SK-N-SH (cell line): ENCODE measurements at places on chromosomes 2 and 18. TPM values are rescaled to one million over a fixed set of nuclear protein-coding genes. Genes with fewer than 3 reads are reported as not detected.

MFSD2B gene
- 0.16 TPM in 1 of 2 replicates, not detected in the other for polyA plus RNA-seq

ALS2 gene
- polyA plus RNA-seq = 11.6 and 18.5 TPM in 2 replicates

ERLEC1 gene
- polyA plus RNA-seq = 59.8 and 61.7 TPM in 2 replicates

GKN1 gene
- polyA plus RNA-seq = not detected in 2 replicates

EVX2 gene
- polyA plus RNA-seq = not detected in 2 replicates

DES gene
- 0.21 and 0.28 TPM in 2 replicates for polyA plus RNA-seq

FHOD3 gene
- 10.9 and 11.6 TPM in 2 replicates for polyA plus RNA-seq

PCARE gene
- not detected in 2 replicates for polyA plus RNA-seq

DSEL gene
- polyA plus RNA-seq = 3.3 and 4.6 TPM in 2 replicates

CAVIN2 gene
- polyA plus RNA-seq = 1.5 and 1.7 TPM in 2 replicates

TM4SF20 gene
- polyA plus RNA-seq = 0.03 and 0.13 TPM in 2 replicates

SIX2 gene
- 0.45 and 0.76 TPM in 2 replicates for polyA plus RNA-seq

PLGLB2 gene
- polyA plus RNA-seq = 1.2 and 1.9 TPM in 2 replicates

NMS gene
- polyA plus RNA-seq = not detected in 2 replicates

GRCh38 chr18:23684515-23685197, 4.6 kb upstream of the LAMA3 start:
- no peak overlapping the region for H3K4me3 ChIP-seq
- no peak for DNase-seq
- H3K36me3 ChIP-seq = no peaks in the 10 kb centered on the region
- H3K27ac ChIP-seq = no peak overlapping the region
- peaks cover 3% of the 10 kb centered on the region; the same call in 1 of the 2 replicates for H3K4me1 ChIP-seq
- no peaks in the 10 kb centered on the region for H3K27me3 ChIP-seq

DNA sequence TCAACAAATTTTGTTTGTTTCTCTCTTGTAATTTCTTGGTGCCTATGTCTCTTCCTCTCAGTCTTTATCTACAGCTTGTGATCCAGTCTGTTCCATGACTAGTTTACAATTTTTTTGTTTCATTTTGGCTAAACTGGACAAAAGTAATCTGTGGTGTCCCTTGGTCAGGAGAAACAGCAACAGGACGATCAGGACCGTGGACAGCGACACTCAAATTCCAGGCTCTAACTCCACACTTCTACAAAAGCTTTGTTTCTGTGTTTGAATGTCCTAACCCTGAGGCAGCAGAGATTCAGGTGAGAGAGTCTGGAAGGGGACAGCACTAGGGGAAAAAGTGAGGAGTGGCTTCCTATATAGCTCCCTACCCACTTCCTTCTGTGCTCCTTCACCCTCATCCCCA, 593.3 kb upstream of the FANCL start:
- no peaks in the 10 kb centered on the region for H3K36me3 ChIP-seq
- no peaks in the 10 kb centered on the region for H3K27me3 ChIP-seq
- no peak for DNase-seq

DNA sequence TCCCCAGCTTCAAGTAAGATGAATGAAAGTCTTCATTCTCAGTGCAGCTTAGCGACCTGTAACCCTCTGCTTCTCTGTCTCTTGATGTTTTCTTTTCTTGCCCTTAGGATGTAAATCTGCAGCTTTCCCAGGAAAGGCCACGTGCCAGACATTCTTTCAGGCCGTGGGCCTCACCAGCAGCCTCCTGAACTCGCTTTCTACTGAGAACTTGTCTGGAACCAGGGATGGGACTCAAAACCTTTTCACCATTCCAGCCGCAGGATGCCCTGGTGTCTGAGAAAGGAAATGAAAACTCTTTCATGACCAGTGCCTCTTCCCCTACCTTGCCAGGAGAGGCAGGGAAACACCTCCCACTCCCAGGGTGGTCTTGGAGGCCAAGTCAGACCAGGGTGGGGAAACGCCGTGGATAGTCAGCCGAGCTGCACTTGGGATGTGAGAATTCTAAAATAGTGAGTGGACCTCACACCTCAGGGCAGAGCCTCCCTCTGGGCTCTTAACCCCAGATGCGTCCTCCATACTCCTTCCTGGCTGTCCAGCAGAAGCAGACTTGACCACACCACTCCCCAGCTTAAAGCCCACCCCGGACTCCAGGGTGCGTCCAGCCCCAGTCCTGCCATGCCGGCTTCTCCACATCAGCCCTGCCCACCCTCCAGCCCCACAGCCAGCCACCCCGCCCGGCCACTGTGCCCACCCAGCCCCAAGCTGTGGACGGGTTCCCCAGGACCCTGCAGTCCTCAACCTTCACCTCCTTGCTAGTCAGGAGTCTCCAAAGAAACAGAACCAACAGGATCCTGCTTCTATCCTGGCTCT, 115.5 kb downstream of the TWIST2 start:
- DNase-seq = no peak
- H3K27me3 ChIP-seq = no peaks in the 10 kb centered on the region
- no peaks in the 10 kb centered on the region for H3K4me1 ChIP-seq
- no peaks in the 10 kb centered on the region for H3K36me3 ChIP-seq
- no peak overlapping the region for H3K4me3 ChIP-seq
- no peak overlapping the region for H3K27ac ChIP-seq

DNA sequence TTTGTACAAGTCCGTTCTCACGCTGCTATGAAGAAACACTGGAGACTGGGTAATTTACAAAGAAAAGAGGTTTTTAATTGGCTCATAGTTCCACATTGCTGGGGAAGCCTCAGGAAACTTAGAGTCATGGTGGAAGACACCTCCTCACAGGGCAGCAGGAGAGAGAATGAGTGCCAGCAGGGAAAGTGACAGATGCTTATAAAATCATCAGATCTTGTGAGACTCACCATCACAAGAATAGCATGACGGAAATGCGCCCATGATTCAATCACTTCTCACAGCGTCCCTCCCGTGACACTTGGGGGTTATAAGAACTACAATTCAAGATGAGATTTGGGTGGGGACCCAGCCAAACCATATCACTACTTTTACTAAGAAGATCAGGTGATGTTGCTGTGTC, 285.8 kb downstream of the TMX3 start:
- DNase-seq = no peak
- H3K27ac ChIP-seq = 0 out of 2 replicates have a peak overlapping the region, but pooled peaks have one; percentile 45
- no peak overlapping the region for H3K4me3 ChIP-seq
- no peaks in the 10 kb centered on the region for H3K27me3 ChIP-seq

DNA sequence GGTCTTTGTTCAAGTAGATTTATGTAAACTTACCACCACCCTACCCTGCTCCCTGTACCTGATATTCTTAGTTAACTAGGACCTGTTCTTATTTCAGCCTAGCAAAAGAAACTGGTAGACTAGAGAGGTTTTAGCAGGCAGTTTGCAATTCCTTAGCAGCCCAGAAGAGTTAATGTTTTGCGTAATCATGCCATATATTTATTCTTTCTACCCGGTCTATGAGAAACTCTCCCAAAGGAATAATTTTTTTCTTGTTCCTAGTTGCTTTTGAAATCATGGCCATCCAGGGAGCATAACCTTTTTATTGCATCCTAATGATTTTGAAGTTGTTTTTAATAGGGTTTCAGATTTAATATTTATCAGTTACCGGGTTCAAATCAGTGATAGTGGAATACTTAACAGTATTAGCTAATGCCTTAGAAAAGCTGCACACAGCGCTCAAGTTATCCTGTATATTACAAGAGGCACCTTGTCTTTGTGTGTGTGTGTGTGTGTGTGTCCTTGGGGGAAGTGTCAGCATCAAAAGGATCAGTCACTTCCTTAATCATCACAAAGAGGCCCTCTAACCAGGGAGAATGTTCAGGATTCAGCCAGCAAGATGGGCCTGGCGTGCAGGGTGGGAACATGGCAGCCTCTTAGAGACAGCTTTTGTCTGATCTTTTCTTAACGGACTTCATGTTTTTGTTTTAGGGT, 52.9 kb downstream of the CABLES1 start:
- DNase-seq = no peak
- H3K4me1 ChIP-seq = peaks cover 10% of the 10 kb centered on the region
- no peak overlapping the region for H3K4me3 ChIP-seq
- no peaks in the 10 kb centered on the region for H3K36me3 ChIP-seq
- no peaks in the 10 kb centered on the region for H3K27me3 ChIP-seq
- no peak overlapping the region for H3K27ac ChIP-seq

DNA sequence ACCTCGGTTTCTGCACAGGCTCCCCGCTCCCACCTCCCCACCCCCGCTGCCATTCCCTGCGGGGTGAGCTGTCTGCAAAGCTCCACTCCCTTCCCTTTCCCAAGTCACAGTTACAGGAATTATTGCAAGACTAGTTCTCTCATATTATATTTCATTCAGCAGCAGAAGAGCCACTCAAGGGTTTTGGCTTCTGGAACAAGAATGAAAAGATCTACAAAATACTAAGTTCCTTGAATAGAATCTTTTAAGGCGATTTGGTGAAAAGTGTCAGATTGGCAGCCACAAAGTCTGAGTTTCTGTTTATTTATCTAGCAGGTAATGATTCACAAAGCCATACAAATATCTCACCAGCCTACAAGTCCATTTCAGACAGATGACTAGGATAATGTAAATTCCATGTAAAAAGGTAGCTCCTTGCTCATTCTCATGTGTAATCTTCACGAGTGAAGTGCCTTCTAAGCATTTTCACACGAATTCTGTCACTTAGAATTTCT, 221.9 kb upstream of the RBBP8 start:
- peak; percentile 20 for DNase-seq
- H3K4me3 ChIP-seq = peak overlapping the region; percentile 61
- H3K4me1 ChIP-seq = 0 out of 2 replicates have a peak, but pooled peaks cover 7% of the 10 kb centered on the region
- H3K27ac ChIP-seq = 0 out of 2 replicates have a peak overlapping the region, but pooled peaks have one; percentile 7
- H3K27me3 ChIP-seq = no peaks in the 10 kb centered on the region

DNA sequence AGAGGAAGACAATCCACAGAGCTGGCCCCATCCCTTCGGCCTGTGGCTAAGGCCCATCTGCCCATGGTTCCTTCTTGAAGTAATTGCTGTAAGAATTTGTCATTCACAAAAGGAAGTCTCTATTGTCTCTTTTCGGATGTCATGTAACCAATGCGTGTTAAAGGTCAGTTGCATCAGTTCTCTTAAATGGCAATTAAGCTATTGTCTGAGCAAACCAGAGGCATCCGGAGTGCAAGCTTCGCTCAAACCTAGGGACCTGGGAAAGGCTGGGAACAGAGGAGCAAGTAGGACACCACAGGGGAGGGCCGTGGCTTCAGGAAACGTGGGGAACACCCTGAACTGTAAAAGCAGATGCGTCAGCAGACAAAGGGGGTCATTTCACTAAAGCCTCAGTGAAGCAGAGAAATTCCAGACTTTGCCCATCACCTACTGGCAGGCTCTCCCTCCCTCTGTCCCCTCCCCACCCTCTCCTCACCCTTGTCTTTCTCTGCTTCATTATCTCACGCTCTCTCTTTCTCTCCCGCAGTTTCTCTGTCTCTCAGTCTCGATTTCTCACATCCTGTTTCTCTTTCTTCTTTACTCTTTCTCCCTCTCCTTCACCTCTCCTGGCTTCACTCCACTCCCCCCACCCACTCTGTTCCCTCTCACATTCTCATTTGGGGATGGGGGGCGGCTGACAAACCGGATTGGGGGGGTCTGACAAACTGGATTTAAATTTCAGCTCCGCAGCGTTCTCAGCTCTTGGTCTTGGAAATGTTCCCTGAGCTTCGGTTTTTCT, 204.6 kb upstream of the TNP1 start:
- H3K27me3 ChIP-seq = no peaks in the 10 kb centered on the region
- H3K4me3 ChIP-seq = no peak overlapping the region
- H3K36me3 ChIP-seq = no peaks in the 10 kb centered on the region

- peak overlapping the region; percentile 57; the same call in 1 of the 2 replicates for H3K4me3 ChIP-seq
- H3K27me3 ChIP-seq = peaks cover 15% of the 10 kb centered on the region
- H3K27ac ChIP-seq = no peak overlapping the region
- peaks cover 33% of the 10 kb centered on the region for H3K4me1 ChIP-seq
Measured at GRCh38 chr2:14631406-14632040, 994 bp upstream of the LRATD1 start.

- H3K4me1 ChIP-seq = no peaks in the 10 kb centered on the region
- no peak overlapping the region for H3K27ac ChIP-seq
- no peaks in the 10 kb centered on the region for H3K27me3 ChIP-seq
- no peak overlapping the region for H3K4me3 ChIP-seq
- no peaks in the 10 kb centered on the region for H3K36me3 ChIP-seq
- no peak for DNase-seq
Measured at GRCh38 chr2:39648580-39648979, 17.1 kb upstream of the TMEM178A start.

- H3K36me3 ChIP-seq = no peaks in the 10 kb centered on the region
- no peak for DNase-seq
- H3K27me3 ChIP-seq = no peaks in the 10 kb centered on the region
- no peak overlapping the region for H3K4me3 ChIP-seq
- H3K4me1 ChIP-seq = peaks cover 8% of the 10 kb centered on the region; the same call in 1 of the 2 replicates
Measured at GRCh38 chr2:42976351-42976750, 184.0 kb upstream of the HAAO start.

GRCh38 chr2:217878915-217879590, 123.7 kb downstream of the TNS1 start:
- no peak overlapping the region for H3K27ac ChIP-seq
- peaks cover 16% of the 10 kb centered on the region; the same call in 1 of the 2 replicates for H3K4me1 ChIP-seq
- peaks cover 66% of the 10 kb centered on the region for H3K36me3 ChIP-seq
- DNase-seq = no peak
- H3K27me3 ChIP-seq = no peaks in the 10 kb centered on the region
- H3K4me3 ChIP-seq = no peak overlapping the region

- H3K4me3 ChIP-seq = peak overlapping the region; percentile 71
- peaks cover 11% of the 10 kb centered on the region; the same call in 1 of the 2 replicates for H3K4me1 ChIP-seq
- H3K36me3 ChIP-seq = peaks cover 3% of the 10 kb centered on the region
Measured at GRCh38 chr2:20349513-20349921, 1.1 kb downstream of the PUM2 start.

- H3K27ac ChIP-seq = peak overlapping the region; percentile 85
- no peak for DNase-seq
- H3K4me3 ChIP-seq = no peak overlapping the region
- no peaks in the 10 kb centered on the region for H3K27me3 ChIP-seq
- H3K4me1 ChIP-seq = peaks cover 9% of the 10 kb centered on the region; the same call in 1 of the 2 replicates
- no peaks in the 10 kb centered on the region for H3K36me3 ChIP-seq
Measured at GRCh38 chr2:70123051-70123828, 36.0 kb downstream of the PCBP1 start.

DNA sequence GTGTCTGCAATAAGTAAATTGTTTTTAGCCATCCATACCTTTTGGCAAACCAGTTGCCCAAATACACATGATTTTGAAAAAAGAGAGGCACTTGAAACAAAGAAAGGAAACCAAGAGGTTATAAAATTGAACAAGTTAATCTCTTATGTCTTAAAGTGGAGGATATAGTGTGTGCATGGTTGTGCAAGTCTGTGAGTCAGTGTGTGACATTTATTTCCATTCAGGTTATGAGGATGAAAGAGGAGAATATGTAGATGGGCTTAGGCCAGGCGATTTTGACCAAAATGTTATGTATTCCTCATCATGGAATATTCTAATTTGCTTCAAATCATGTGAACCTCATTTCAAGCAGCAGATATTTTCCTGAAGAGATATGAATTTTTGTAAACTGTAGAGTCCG, 123.3 kb downstream of the SETBP1 start:
- no peaks in the 10 kb centered on the region for H3K4me1 ChIP-seq
- no peaks in the 10 kb centered on the region for H3K27me3 ChIP-seq
- no peaks in the 10 kb centered on the region for H3K36me3 ChIP-seq
- no peak for DNase-seq
- no peak overlapping the region for H3K27ac ChIP-seq

DNA sequence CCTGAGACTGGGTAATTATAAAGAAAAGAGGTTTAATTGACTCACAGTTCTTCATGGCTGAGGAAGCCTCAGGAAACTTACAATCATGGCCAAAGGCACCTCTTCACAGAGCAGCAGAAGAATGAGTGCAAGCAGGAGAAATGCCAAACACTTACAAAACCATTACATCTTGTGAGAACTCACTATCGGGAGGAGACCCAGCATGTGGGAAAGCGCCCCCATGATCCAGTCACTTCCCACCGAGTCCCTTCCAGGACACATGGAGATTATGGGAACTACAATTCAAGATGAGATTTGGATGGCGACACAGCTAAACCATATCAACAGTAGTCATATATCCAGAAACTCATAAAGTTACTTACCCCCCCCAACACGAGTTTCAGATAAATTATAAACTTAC, 28.6 kb downstream of the TLK1 start:
- no peaks in the 10 kb centered on the region for H3K27me3 ChIP-seq
- peaks cover 10% of the 10 kb centered on the region; the same call in 1 of the 2 replicates for H3K4me1 ChIP-seq
- H3K36me3 ChIP-seq = peaks cover 9% of the 10 kb centered on the region
- DNase-seq = no peak
- no peak overlapping the region for H3K4me3 ChIP-seq
- H3K27ac ChIP-seq = no peak overlapping the region
